ENCODE measurements at places on chromosomes 13 and 19.

DNA sequence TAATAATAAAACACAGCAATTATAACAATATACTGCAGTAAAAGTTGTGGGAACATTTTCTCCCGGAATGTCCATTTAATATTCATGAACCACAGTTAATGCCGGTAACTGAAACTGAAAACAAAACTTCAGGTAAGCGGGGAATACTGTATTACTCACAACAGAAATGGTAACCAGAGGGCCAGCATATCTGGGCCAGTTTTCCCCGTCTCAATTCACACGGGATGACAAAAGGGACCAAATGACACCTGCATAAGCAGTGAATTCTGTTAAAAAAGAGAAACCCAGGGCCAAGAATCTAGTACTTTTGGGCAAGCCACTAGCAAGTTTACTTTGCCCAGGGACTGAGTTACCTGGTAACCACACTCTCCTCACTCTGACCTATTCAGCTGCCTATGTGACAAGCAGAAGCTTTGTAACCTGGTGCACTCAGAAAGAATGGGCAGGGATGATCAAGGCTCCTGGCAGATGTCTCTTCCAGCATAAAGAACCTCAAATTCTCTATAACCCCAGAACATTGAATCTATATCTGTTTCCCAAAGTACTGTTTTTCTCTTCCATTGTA, 1171.2 kb downstream of the DIAPH3 start:
- DNase-seq = no peak

GRCh38 chr13:41917641-41918040, 43.3 kb downstream of the VWA8 start:
- DNase-seq = no peak

- no peak for DNase-seq
Measured at GRCh38 chr13:94556041-94556440, 39.9 kb downstream of the TGDS start.

DNA sequence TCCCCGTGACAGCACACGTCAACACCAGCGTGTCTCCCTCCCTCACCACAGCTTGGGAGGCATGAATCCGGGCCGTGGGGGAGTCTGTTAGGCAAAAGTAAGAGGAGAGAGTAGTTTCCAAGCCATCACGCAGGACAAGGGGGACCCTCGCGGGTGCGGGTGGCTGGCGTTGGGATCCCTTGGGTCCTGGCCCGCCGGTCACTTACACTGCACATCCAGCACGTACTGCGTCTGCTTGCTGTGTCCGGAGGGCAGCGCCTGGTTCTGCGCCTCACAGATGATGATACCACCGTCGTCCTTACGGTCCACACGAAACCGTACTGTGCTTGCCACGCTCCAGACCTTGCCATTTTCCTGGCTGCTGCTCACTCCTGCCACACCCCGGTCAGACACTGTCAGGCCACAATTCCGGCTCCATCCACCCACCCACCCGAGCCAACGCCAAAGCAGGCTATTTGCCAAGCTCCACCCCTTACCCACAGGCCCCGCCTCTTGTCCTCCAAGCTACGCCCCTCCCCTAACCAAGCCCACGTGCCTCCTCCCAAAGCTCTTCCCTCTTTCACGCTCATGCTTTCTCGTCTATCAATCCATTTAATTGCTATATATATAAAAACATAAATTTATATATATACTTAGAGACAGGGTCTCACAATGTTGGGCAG, 6.6 kb upstream of the ZNF428 start:
- DNase-seq = no peak

Measured in NCI-H1092 (cell line).